ENCODE measurements at places on chromosomes 13 and 19.

- DNase-seq, result no peak
Observed at GRCh38 chr13:97254816-97255215, 32.7 kb downstream of the MBNL2 start.

DNA sequence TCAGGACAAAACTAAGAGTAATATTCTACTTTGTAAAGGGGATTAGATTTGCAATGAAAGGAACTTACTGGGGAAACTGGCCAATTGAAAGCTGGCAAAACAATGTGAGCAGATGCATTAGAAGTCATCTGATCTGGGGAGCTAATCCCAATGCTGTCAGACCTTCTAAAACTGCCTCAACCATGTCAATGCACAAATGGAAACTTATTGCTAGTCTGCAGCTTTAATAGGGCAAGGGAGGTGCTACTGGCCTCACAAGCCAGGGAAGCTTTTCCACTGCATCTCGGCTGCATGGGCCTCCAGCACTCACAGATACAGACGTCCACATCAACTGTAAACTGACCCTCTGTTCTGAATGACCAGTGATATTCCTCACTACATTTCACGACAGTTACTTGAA is 154.2 kb downstream of the LHFPL6 start:
- DNase-seq, result no peak

- no peak for DNase-seq
Observed at GRCh38 chr13:62510906-62511655, 1095.4 kb upstream of the PCDH20 start.

DNA sequence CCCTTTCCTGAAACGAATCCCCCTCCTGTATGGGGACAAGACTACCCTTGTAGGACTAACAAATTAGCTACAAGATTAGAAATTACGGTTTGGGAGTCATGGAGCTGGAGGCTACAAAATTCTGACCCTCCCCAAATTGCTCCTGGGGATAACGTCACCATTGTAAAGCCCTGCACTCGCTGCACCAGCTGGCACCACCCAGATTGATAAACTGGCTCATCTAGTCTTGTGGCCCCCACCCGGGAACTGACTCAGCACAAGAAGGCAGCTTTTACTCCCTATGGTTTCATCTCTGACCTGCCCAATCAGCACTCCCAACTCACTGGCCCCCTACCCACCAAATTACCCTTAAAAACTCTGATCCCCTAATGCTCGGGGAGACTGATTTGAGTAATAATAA is 150.6 kb upstream of the TSC22D1 start:
- peak; percentile 51 for DNase-seq

DNA sequence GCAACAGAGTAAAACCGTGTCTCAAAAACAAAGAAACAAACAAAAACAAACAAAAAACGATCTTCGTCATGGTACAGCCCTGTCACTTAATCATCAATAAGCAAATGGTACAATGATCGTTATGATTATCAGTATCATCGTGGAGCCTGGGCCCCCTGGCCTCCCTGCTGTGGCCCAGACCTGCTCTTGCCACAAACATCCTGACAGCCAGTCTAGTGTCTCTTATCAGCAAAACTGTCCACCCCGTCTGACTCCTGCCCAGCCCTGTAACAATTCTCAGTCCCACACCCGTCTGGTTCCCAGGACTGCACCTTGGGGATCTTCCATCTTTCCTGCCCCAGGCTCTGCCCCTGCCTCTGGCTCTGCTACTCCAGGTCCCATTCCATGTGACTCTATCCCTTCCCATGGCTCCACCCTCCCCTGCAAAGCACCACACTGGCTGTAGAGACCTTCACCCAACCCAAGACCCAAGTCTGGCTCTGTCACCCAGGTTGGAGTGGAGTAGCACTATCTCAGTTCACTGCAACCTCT is 5.7 kb downstream of the ZNF653 start:
- no peak for DNase-seq

- DNase-seq, result no peak
Observed at GRCh38 chr13:39274739-39275325, 236.6 kb downstream of the NHLRC3 start.

- no peak for DNase-seq
Observed at GRCh38 chr13:43127827-43128226, 104.4 kb downstream of the DNAJC15 start.

- DNase-seq, result no peak
Observed at GRCh38 chr19:48230555-48231129, 25.1 kb downstream of the CARD8 start.

DNA sequence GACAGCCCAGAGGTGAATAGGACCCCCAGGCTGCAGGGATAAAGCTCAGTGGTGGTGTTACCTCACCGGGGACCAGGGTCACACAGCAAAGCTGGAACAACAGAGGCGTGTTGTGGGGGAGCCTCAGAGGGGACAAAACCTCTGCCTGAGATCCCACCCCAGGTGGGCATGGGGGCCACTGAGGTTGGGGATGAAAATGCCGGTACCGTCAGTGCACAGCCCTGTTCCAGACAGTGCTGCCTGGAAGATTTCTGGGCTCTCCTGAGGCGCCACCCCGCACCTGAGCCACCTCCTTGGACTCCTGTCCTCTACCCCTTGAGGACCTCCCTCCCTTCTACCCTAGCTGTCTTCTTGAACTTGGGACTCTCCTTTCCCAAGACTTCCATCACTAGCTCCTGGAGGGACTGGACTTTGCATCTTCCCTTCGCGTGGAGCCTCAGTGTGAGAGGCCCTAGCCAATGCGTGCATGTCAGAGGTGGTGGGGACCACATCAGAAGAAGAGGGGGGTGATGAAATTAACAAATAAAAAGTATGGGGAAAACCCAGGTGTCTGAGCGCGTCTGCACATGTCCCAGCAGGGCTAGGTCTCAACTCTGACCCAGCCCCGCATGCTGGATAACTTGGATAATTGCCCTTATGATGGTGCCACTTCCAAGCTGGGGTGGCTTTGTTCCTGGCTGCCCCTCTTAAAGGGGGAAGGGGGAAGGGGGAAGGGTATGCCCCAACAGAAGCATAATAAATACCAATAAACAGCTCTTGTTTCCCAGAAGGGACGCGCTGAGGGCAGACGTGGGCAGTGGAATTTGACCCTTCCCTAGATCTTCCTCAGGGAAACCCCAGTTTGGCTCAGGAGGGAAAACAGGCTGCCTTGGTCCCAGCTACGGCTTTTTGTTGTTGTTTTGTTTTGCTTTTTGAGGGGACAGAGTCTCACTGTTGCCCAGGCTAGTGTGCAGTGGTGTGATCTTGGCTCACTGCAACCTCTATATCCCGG is 11.6 kb downstream of the CNFN start:
- DNase-seq, result no peak

GRCh38 chr13:92989301-92989700 is 237.3 kb upstream of the GPC6 start:
- no peak for DNase-seq

DNA sequence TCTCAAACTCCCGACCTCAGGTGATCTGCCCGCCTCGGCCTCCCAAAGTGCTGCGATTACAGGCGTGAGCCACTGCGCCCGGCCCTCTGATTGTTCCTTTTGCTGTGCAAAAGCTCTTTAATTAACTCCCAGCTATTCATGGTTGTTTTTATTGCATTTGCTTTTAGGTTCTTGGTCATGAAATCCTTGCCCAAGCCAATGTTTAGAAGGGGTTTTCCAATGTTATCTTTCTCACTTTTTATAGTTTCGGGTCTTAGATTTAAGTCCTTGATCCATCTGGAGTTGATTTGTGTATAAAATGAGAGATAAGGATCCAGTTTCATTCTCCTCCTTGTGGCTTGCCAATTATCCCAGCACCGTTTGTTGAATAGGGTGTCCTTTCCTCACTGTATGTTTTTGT is 19.2 kb upstream of the GRTP1 start:
- no peak for DNase-seq

DNA sequence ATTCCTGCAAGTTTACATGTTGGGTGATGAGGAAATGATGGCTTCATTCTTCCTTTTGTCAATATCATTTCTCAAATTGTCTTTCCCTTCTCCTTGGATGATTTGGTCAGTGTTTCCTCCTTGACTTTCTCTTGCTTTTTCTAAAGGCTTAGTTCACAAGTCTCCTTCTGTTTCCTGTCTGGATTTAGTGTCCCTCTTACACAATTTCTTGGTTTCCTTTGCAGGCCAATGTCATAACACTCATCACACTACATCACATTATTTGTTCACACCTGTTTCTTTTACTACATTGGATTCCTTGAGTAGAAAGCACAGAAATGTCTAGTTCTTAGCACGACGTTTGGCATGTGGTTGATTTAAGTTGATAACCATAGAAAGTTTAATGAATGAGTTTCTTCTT is 490.7 kb downstream of the TDRD3 start:
- DNase-seq, result no peak

DNA sequence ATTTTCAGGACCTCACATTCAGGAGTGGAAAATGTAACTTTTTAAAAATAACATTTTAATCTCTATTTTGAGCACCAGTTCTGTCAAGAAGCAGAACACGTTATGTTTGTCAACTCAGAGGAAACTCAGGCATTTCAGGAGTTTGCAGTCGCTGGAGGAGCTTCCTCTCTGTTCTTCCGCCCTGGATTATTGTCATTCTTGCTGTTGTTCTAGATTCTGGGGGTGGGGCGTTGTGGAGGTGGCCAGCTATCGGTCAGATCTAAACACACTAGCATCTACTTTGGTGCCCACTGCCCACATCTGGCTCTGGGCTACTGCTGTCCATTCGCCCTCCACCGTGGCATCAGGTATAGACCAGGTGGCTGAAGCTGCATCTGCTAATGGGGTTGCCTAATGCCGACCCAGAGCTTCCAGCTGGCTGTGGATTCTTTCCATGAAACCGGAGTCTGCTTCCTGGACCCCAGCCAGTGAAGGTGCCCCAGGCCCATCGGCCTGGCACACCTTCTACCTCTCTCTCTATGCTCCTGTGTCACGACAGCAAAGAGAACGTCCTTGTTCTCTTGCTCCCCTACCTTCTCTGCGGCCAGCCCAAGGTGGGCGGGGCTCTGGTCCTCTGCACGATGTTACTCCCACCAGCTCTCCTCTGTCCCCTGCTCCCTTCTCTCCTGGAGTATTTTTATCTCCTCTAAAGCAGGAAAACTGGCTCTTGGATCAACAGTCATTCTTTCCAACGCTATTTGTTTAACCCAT is 36.7 kb upstream of the DGKH start:
- DNase-seq, result peak; percentile 30

DNA sequence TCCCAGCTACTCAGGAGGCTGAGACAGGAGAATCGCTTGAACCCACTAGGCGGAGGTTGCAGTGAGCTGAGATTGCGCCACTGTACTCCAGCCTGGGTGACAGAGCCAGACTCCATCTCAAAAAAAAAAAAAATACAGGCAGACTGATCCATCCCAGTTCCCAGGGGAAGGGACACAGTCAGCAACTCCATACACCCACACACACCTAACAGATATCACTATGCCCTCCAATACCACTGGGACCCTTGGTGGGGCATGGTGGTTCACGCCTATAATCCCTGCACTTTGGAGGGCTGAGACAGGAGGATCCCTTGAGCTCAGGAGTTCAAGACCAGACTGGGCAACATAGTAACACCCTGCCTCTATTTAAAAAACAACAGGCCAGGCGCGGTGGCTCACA is 2.6 kb downstream of the DPF1 start:
- no peak for DNase-seq

DNA sequence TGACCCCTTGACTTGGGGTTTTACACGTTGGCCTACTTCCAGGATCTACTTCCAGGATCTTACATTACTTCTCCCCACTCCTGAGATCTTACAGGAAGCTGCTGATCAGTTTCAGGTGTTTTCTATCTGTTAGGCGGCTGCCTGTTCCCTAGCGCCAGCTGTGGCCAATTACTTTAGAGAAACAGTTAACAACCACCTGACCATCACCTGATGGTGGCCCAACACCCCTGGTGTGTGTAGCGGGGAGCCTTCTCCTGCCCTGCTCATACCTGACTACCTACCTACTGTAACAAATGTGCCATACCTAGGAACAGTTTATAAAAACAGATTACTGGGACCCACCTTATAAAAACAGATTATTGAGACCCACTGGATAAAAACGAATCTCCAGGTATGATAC is 2.8 kb upstream of the POP4 start:
- DNase-seq, result no peak

- DNase-seq, result no peak
Observed at GRCh38 chr19:15934332-15935078, at the start of gene CYP4F11. CYP4F11 (minus strand) TSS chr19:15934529; CDS start chr19:15934408, 121 bp downstream.

- no peak for DNase-seq
Observed at GRCh38 chr13:58978331-58978730, 1185.4 kb downstream of the DIAPH3 start.

DNA sequence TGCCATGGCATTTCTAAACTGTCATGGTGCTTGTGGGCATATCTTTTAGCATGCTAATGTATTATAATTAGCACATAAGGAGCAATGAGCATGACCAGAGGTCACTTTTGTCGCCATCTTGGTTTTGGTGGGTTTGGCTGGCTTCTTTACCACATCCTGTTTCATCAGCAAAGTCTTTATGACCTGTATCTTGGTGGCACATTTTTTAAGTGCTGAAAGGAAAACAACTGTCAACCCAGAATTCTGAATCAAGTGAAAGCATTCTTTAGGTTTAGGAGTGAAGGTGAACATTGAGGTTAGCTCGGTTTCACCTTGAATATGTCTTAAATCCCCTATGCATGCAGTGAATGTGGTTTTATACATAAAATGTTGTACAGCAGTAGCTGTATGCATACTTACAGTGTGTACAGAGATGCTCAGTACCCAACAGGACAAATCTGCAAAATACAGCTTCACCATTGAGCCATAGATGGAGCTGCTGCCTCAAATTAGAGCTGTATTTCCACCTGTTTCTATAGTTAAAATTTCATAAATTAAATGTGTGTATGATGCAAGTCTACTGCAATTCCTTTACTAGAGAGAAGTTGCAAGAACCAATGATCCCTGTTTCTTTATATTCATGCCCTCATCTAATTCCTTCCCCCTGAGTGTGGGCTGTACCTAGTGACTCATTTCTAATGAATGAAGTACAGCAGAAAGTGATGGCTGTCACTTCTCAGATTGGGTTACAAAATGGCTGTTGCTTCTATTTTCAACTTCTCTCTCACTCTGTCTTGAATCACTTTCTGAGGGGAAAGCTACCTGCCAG is 25.2 kb upstream of the IGSF23 start:
- no peak for DNase-seq

GRCh38 chr19:36436531-36436930 is 18.1 kb upstream of the ZFP82 start:
- DNase-seq, result no peak
